ENCODE measurements at places on chromosomes 6 and 20. TPM values are rescaled to one million over a fixed set of nuclear protein-coding genes. Genes with fewer than 3 reads are reported as not detected.

The DNAH8 gene
- 0.05 TPM for total RNA-seq

GRCh38 chr6:35128042-35128441 is 13.1 kb downstream of the TCP11 start:
- H3K4me3 ChIP-seq = no peak overlapping the region
- no peaks in the 10 kb centered on the region for H3K36me3 ChIP-seq
- H3K27me3 ChIP-seq = peaks cover 38% of the 10 kb centered on the region
- no peak overlapping the region for H3K27ac ChIP-seq
- DNase-seq = no peak
- no peaks in the 10 kb centered on the region for H3K4me1 ChIP-seq

The TINAG gene
- not detected for total RNA-seq

The CDSN gene
- total RNA-seq = not detected

- H3K4me3 ChIP-seq = no peak overlapping the region
- peaks cover 6% of the 10 kb centered on the region for H3K36me3 ChIP-seq
- no peak for DNase-seq
- H3K4me1 ChIP-seq = peaks cover 49% of the 10 kb centered on the region
- no peaks in the 10 kb centered on the region for H3K27me3 ChIP-seq
Measured at GRCh38 chr6:37860226-37860839, 40.8 kb downstream of the ZFAND3 start.

DNA sequence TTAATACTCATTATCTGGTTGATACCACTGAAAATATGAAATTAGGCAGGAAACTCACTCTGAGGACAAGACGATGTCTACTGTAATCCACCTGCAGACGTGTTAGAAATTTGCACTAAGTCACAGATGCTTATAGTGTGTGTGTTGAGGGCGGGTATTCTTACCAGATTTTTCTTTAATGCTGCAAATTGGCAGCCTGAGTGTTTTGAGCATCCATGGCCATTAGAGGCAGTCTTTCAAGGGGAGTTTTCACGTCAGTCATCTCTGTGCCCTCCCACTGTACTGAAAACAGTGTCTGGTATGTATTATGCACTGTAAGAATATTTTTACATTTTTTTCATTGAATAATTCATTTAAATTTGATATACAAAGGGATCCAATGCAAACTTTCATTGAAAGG is 266.5 kb upstream of the QKI start:
- H3K4me3 ChIP-seq = no peak overlapping the region
- no peaks in the 10 kb centered on the region for H3K36me3 ChIP-seq
- H3K27me3 ChIP-seq = peaks cover 2% of the 10 kb centered on the region
- no peak for DNase-seq

DNA sequence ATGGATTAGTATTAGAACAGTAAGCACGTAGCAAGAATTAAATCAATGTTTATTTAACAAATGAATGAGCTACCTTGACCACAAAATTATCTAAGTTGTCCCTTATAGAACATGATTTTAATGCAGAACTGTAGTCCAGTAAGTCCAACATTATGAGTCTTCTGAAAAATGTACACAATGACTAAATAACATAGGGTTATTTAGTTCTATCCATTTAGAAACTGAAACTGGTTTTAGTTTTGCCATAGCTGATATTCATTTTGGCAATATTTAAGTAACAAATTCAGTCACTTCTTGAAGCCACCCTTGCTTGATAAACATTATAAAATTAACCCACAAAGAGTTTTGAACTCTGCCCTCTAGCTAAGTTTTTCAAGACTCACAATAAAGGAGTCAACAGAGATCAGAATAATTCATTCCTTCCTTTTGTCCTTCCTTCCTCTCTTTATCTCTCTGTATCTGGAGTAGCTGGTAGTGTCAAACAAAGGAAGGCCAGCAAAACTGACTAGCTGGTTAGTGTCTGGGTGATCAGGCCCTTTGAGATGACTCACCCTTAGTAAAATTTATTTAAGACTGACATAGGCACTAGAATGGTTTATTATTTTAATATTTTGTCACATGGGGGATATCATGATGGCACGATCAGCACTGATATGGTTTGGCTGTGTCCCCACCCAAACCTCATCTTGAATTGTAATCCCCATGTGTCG is 115.1 kb downstream of the BTBD9 start:
- H3K36me3 ChIP-seq = peaks cover 10% of the 10 kb centered on the region
- H3K27ac ChIP-seq = no peak overlapping the region
- no peak for DNase-seq
- no peaks in the 10 kb centered on the region for H3K27me3 ChIP-seq
- no peaks in the 10 kb centered on the region for H3K4me1 ChIP-seq

- peak; percentile 49 for DNase-seq
- H3K27ac ChIP-seq = peak overlapping the region; percentile 16
- H3K27me3 ChIP-seq = peaks cover 3% of the 10 kb centered on the region
- H3K4me3 ChIP-seq = no peak overlapping the region
- peaks cover 15% of the 10 kb centered on the region for H3K36me3 ChIP-seq
Measured at GRCh38 chr6:52286798-52287432, 2.4 kb upstream of the MCM3 start.

DNA sequence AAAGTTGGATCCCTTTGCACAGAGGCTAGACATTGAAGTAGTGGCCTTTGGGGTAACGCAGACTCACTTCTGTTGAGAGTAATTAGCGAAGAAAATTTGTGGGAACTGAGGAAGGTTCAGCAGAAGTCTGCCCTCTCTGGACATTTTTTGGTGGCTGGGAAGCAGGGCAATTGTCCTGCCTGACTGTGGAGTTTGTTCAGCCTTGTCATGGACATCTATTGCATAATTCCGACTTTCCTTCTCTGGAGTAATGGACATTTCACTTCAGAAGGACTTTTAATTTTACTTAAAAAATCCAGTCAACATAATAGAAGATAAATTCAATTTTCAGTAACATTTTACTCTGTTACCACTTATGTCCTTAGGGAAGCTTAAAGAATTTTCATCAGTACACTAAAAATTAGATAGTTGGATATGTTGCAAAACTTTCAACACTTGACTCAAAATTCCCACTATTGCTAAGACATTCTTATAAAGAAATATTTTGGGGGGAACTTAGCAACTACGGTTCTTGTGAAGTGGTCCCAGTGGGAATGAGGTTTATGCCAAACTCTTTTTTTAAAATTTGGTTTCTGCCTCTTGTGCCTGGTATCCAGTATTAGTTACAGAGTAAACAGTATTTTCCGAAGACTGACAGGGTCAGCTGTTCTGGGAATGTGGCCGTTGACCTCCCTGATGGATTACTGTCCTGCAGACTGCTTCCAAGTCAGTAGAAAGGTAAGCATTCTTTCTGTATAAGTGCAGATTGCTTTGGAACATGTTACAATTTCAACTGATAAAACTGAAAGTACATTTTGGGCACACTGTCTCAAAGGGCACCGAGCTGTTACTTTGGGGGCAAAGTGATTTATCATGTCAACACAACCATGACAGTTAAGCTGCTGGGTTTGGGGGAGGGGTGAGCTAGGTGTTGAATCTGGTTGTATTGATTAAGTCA is 100.6 kb upstream of the MLIP start:
- H3K4me1 ChIP-seq = no peaks in the 10 kb centered on the region
- H3K27ac ChIP-seq = no peak overlapping the region
- H3K36me3 ChIP-seq = no peaks in the 10 kb centered on the region
- no peak for DNase-seq
- peaks cover 1% of the 10 kb centered on the region for H3K27me3 ChIP-seq
- H3K4me3 ChIP-seq = no peak overlapping the region

DNA sequence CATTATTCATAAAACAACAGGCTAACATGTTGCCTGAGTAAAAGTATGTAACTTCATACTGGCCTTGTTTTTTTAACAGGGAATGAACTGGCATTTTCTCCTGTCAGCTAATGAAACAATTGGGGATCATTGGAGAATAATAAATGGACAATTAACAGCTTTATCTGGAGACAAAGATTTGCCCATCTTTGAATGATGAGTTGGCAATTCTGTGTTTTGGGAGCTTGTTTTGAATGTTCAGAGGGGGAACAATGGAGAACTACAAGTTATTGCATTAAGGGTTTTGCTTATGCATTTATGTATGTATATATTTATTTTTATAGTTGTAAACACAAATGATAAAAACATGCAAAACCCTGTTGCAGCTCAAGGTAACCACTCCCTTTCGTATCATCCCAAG is 150.3 kb downstream of the CBLN4 start:
- no peak overlapping the region for H3K27ac ChIP-seq
- H3K36me3 ChIP-seq = no peaks in the 10 kb centered on the region
- no peak for DNase-seq
- no peak overlapping the region for H3K4me3 ChIP-seq
- H3K27me3 ChIP-seq = no peaks in the 10 kb centered on the region

The MUCL3 gene
- total RNA-seq = not detected

- peak overlapping the region; percentile 40 for H3K4me3 ChIP-seq
- no peaks in the 10 kb centered on the region for H3K36me3 ChIP-seq
- DNase-seq = peak; percentile 35
- H3K27me3 ChIP-seq = peaks cover 4% of the 10 kb centered on the region
- H3K4me1 ChIP-seq = peaks cover 25% of the 10 kb centered on the region
- peak overlapping the region; percentile 32 for H3K27ac ChIP-seq
Measured at GRCh38 chr6:40477246-40478126, 109.7 kb downstream of the LRFN2 start.

The OR2H2 gene
- not detected for total RNA-seq

- H3K36me3 ChIP-seq = no peaks in the 10 kb centered on the region
- H3K4me3 ChIP-seq = no peak overlapping the region
- no peak for DNase-seq
- no peaks in the 10 kb centered on the region for H3K4me1 ChIP-seq
Measured at GRCh38 chr6:139919107-139920026, 544.9 kb upstream of the CITED2 start.

- no peak for DNase-seq
- H3K4me3 ChIP-seq = no peak overlapping the region
- no peaks in the 10 kb centered on the region for H3K4me1 ChIP-seq
- no peak overlapping the region for H3K27ac ChIP-seq
- H3K27me3 ChIP-seq = no peaks in the 10 kb centered on the region
- H3K36me3 ChIP-seq = no peaks in the 10 kb centered on the region
Measured at GRCh38 chr20:56755201-56755600, 126.1 kb downstream of the TFAP2C start.

The GMPR gene
- 1.2 TPM for total RNA-seq

DNA sequence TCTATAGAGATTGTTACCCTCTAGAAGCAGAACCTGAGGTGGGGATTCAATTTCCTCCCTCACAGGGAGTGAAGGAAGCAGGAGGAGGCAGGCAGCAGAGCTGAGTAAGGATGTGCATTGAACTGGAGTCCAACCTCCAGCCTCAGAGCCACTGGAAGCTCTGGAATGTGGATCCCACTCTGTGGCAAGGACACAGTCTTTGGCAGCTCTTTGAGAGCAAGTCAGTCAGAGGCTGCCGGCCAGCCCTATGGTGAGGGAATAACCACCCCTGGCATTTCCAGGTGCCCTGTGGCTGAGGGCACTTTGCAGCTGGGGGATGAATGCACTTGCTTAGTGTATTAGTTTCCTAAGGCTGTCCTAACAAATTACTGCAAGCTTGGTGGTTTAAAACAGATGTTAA is 37.2 kb downstream of the EBF4 start:
- peak overlapping the region; percentile 42 for H3K27ac ChIP-seq
- DNase-seq = no peak
- H3K36me3 ChIP-seq = peaks cover 20% of the 10 kb centered on the region

The LY6G6D gene
- not detected for total RNA-seq

The FAM209B gene
- total RNA-seq = 1.2 TPM

- H3K27ac ChIP-seq = peak overlapping the region; percentile 92
- H3K4me1 ChIP-seq = peaks cover 36% of the 10 kb centered on the region
- H3K4me3 ChIP-seq = peak overlapping the region; percentile 99
- DNase-seq = no peak
- H3K36me3 ChIP-seq = peaks cover 28% of the 10 kb centered on the region
Measured at GRCh38 chr6:170584954-170585498, 589 bp upstream of the PDCD2 start.

The TNXB gene
- 2.0 TPM for total RNA-seq

The IBTK gene
- 36.1 TPM for total RNA-seq

DNA sequence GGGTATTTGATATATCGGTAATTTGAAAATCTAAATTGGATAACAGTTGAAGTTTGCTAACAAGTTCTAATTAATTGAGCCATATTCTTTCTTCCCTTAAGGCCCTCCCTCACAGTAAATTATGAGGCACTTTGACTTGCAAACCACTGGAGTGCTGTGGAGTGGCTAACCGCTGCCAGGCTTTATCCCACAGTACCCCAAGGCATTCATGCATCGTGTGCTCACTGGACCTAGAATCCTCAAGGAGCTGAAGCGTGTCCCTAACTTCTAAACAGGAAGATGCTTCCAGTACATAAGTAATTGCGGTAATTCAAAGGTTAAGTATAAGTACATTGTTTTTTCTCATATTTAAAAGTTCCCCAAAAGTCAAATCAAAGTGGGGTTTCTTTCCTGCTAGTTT is 499.9 kb downstream of the TFAP2A start:
- no peak overlapping the region for H3K27ac ChIP-seq
- no peaks in the 10 kb centered on the region for H3K27me3 ChIP-seq
- no peaks in the 10 kb centered on the region for H3K4me1 ChIP-seq
- no peaks in the 10 kb centered on the region for H3K36me3 ChIP-seq
- H3K4me3 ChIP-seq = no peak overlapping the region

- peaks cover 58% of the 10 kb centered on the region for H3K4me1 ChIP-seq
- DNase-seq = no peak
- peaks cover 2% of the 10 kb centered on the region for H3K36me3 ChIP-seq
- H3K4me3 ChIP-seq = no peak overlapping the region
- H3K27ac ChIP-seq = no peak overlapping the region
Measured at GRCh38 chr6:111980143-111980542, 73.8 kb upstream of the CCN6 start.

GRCh38 chr6:163327921-163328320 is 86.6 kb upstream of the QKI start:
- no peak overlapping the region for H3K4me3 ChIP-seq
- peaks cover 6% of the 10 kb centered on the region for H3K27me3 ChIP-seq
- no peaks in the 10 kb centered on the region for H3K36me3 ChIP-seq
- DNase-seq = no peak

The SLC17A1 gene
- total RNA-seq = not detected

DNA sequence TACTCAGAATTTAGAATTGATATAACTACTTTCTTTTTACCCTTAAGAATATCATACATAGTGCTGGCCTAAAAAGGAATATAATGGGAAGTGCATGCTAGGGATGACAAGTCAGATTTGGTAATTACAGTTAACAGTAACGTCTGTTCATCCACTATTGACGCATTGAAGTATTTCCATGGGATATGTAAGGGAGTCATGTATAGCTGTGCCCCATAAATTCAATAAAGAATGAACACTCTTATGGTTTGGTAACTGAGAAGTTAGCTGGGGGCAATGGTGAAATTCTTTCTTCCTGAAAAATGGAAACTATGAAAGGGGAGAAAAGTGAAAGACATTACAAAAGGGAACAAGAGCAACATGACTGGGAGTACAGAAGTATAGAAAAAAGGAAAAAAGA is 2.6 kb upstream of the COL19A1 start:
- no peaks in the 10 kb centered on the region for H3K36me3 ChIP-seq
- DNase-seq = no peak
- H3K4me3 ChIP-seq = no peak overlapping the region
- no peak overlapping the region for H3K27ac ChIP-seq
- peaks cover 40% of the 10 kb centered on the region for H3K27me3 ChIP-seq

DNA sequence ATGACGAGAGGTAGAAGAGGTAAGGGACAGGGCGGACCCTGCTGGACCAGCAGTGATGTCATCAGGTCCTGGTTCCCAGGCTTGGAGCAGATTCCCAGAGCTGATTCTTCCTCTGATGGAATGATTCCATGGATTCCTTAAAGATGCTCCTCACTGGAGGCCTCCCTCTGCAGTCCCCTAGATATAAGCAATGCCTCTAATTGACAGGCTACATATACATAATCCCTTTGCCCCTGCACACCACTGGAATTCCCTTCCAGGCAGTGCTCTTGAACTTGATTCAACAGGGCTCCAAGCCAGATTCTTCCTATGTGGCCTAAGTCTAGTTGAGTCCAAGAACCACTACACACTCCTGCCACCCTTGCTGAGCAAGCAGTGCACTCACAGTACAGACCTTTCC is 52.3 kb upstream of the L3MBTL3 start:
- no peak overlapping the region for H3K27ac ChIP-seq
- H3K4me1 ChIP-seq = no peaks in the 10 kb centered on the region
- DNase-seq = no peak
- H3K27me3 ChIP-seq = peaks cover 12% of the 10 kb centered on the region
- no peak overlapping the region for H3K4me3 ChIP-seq

Measured in activated T-helper 1 cell treated with anti-CD3 and anti-CD28 coated beads, Interleukin-12 subunit alpha, Interleukin-12 subunit beta, Interleukin-2, Interleukin-4 antibody, amounts not matched to agents 30 ng/mL and 10 ng/mL and 1 ng/mL, durations not matched to agents 14 hours and 24 hours and 36 hours (primary cell).